ENCODE measurements at places on chromosomes 11 and 22. TPM values are rescaled to one million over a fixed set of nuclear protein-coding genes. Genes with fewer than 3 reads are reported as not detected.

CXCR5 gene
- total RNA-seq = not detected

AIP gene
- total RNA-seq = 32.2 TPM

DNA sequence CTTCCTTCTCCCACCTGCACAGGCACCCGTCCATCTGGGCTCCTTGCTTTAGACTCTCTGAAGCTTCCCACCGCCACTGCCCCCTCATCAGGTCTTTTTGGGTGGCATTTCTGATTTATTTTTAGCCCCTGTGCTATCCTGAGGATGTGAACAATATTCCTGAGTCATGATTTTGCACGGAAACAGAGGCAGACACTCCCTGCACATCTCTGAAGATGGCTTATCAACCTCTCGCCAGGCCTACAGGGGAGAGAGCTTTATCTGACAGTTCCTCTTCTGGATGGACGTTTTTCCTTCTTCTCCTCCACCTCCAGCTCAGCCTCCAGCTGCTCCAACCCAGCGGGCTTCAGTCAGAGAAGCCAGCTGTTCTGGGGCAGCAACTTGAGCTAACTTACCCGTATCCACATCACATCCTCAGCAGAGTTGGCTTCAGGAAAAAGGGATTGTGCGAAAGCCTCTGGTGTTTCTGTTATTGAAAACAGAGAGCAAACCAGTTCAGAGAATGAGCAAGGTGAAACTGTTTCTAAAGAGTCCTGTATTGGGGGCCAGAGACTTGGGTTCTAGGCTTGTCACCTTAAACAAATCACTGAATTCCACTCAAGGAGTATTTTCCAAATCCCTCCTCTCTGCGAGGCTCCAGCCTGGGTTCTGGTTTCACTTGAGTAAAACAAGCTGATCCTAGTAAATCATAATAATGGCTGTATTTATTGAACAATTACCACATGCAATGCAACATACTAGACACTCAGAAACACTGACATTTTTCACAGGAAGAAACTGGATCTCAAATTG lies 33.1 kb upstream of the ETS1 start:
- no peak overlapping the region for H3K27ac ChIP-seq
- H3K4me3 ChIP-seq = no peak overlapping the region

GRCh38 chr11:65425105-65425970 lies 2.7 kb downstream of the NEAT1 start:
- H3K27ac ChIP-seq = peak overlapping the region; percentile 99
- peak overlapping the region; percentile 78 for H3K4me3 ChIP-seq

GRCh38 chr11:129747071-129747470 lies 68.6 kb upstream of the TMEM45B start:
- no peak overlapping the region for H3K27ac ChIP-seq
- peaks cover 6% of the 10 kb centered on the region for H3K4me1 ChIP-seq
- H3K36me3 ChIP-seq = no peaks in the 10 kb centered on the region
- no peak for DNase-seq
- no peaks in the 10 kb centered on the region for H3K27me3 ChIP-seq
